SJCRH30 (cell line): ENCODE measurements at places on chromosomes 16 and 17. TPM values are rescaled to one million over a fixed set of nuclear protein-coding genes. Genes with fewer than 3 reads are reported as not detected.

SYT17 gene
- 10.6 and 11.3 TPM in 2 replicates for total RNA-seq

NOS2 gene
- total RNA-seq = not detected in 2 replicates

ENPP7 gene
- total RNA-seq = not detected in 2 replicates

GRCh38 chr17:36198831-36199465, 2.4 kb upstream of the CCL3L1 start:
- H3K4me1 ChIP-seq = no peaks in the 10 kb centered on the region
- no peak overlapping the region for H3K4me3 ChIP-seq
- no peak for DNase-seq
- H3K27me3 ChIP-seq = peaks cover 15% of the 10 kb centered on the region; the same call in 1 of the 2 replicates

GRCh38 chr17:50269477-50270434, 4.5 kb upstream of the TMEM92 start:
- no peak overlapping the region for H3K27ac ChIP-seq
- 0 out of 2 replicates have a peak, but pooled peaks cover 5% of the 10 kb centered on the region for H3K27me3 ChIP-seq
- DNase-seq = peak; percentile 75
- no peaks in the 10 kb centered on the region for H3K36me3 ChIP-seq
- H3K4me1 ChIP-seq = peaks cover 16% of the 10 kb centered on the region; the same call in 1 of the 2 replicates

- H3K27ac ChIP-seq = no peak overlapping the region
- no peak overlapping the region for H3K4me3 ChIP-seq
- DNase-seq = peak; percentile 86
- no peaks in the 10 kb centered on the region for H3K27me3 ChIP-seq
Observed at GRCh38 chr16:8660841-8661301, 13.5 kb upstream of the ABAT start.
